ENCODE measurements at places on chromosomes 6 and 20. TPM values are rescaled to one million over a fixed set of nuclear protein-coding genes. Genes with fewer than 3 reads are reported as not detected.

- DNase-seq = no peak
Measured at GRCh38 chr6:140915551-140915950, 1217.2 kb upstream of the GJE1 start.

DNA sequence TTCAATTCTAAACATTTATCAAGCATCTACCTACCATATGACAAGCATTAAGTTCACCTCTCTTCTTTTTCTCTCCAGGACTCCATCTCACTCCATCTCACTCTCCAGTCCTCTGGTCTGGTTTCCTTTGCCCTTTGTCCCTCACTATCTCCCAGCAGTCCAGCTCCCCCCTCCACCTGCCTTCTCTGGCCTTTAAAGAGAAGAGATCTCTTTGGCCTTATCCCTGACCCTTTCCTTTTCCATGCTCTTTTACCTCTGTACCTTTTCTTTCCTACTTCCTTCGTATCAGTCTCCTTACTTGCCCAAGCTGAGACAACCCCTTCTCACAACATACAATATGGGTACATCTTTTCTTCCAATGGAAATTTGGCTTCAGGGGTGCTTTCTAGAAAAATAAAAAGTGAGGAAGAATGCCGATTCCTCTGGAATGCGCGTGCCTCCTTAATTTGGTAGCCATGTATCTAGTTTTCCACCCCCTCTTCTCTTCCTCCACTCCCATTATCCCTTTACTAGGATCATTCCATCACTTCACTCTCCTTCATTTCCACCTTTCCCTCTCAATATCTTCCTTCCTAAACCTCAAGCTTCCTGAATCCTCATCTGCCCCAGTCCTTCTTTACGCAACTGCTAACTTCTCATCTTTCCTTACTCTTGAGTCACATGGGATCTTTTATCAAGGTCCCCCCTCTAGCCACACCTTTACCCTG is 745 bp upstream of the AGPAT1 start:
- no peak for DNase-seq

DNA sequence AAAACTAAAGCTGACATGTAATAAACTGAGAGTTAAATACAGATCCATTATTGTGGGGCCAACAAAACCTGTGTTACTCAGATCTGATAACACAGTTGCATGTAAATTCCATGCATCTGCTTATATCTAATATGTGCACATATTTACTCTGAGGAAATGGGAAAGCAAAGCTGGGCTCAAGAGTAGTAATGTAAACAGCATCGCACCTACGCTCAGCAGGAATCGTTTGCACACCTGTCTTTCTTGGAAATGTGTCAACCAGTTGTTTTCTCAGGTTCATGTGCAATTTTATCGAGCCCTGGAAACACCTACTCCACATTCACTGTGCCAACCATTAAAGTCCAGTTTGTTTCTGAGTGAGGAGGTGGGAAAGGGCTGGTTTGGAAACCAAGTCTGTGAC is 80.3 kb upstream of the CNKSR3 start:
- DNase-seq = no peak

- no peak for DNase-seq
Measured at GRCh38 chr6:151721146-151721545, 86.3 kb upstream of the ESR1 start.

DNA sequence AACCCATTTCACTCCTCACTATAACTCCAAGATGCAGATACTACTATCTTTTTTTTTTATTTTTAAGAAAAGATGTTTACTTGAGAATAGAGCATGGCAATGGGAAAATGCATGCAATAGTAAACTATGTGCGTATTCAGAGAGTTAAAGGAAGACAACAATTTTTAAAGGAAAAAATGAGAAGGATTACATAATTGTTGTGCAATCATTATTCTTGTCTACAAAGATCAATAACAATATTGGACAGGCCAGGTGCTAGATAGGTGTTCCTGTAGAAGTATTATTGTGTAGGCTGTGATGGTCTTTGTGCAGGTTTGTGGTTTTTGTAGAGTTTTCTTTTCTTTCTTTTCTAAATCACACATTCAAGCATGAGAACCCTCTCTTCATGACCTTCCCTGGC is 20.6 kb downstream of the CYP39A1 start:
- no peak for DNase-seq

DNA sequence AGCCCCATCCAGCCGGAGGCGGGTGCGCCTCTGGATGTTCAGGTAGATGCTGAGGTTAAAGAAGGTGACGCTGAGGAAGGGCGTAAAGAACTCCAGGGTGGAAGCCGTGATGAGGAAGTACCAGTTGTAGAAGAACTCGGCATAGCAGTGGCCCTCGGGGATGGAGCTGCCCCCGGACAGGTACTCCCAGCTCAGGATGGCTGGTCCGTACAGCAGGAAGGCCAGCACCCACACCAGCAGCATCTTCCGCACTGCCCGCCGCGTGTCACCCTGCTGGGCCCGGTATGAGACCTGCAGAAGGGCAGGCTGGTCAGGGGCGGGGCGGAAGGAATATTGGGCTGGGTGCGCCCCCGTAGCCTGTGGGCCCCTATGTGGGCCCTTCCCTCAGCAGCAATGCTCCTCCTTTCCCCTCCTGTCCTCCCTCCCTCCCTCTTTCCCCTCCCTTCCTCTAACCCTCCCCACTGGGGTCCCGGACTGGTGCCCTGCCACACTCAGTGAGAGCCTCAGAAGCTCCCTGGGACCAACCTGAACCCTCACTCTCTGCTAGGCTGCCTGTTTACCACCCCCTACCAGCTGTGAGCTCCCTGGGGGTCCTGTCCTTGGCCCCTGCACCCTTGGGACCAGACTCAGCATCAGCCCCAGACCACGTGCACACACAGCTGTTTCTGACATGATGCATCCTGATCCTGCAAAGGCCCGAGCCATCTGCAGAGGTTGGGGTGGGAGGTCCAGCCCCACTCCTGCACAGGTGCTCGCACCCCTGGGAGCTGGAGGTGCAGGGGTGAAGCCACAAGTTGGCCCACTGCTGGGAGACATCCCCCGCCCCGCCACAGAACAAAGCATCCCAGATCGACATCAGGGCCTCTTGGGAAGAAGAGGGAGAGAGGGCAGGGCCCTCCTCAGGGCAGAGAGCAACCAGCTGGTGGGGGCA is 3.2 kb downstream of the HRH3 start:
- no peak for DNase-seq

DNA sequence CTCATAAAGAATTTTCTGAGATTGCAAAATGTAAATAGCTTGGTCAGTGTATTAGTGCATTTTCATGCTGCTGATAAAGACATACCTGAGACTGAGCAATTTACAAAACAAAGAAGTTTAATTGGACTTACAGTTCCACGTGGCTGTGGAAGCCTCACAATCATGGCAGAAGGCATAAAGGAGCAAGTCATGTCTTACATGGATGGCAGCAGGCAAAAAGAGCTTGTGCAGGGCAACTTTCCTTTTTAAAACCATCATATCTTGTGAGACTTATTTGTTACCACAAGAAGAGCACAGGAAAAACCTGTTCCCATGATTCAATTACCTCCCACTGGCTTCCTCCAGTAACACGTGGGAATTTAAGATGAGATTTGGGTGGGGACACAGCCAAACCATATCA is 112.7 kb upstream of the HDDC2 start:
- no peak for DNase-seq

DNA sequence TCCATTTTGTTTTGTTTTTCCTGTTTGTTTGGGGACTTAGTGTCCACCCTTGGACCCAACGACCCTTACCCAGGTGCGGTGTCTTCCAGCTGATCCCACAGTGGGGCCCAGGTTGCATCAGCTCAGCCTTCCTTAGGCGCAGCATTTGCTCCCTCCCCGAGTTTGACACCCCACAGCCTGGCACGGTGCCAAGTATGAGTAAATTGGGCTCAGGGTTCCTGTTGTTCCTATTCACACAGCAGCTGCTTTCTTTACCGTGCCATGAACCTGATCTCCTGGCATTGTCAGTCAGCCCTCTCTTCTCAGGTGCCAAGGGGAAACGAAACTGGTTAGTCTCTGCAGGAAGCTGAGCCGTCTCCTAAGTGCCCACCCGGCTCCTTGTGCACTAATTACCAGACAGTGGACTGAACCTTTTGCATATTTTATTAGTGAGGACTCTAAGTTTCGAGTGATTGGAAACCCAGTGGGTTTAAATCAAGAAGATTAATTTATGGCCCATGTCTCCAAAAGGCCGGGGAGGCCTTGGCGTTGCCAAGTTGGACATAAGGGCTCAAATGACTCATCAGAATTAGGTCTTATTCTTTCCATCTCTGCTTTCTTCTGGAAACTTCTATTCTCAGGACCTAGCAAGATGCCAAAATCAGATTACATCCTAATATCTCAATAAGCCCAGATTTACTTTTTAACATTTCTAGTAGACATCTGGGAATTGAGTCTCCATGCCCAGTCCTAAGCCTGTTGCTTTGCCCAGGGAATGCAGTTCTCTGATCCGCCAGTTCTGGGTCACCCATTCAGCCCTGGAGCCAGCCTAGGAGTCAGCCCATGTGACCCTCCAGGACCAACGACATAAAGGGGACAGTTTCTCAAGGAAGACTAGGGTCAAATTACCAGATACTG is 68.8 kb downstream of the TSHZ2 start:
- peak; percentile 61 for DNase-seq

DNA sequence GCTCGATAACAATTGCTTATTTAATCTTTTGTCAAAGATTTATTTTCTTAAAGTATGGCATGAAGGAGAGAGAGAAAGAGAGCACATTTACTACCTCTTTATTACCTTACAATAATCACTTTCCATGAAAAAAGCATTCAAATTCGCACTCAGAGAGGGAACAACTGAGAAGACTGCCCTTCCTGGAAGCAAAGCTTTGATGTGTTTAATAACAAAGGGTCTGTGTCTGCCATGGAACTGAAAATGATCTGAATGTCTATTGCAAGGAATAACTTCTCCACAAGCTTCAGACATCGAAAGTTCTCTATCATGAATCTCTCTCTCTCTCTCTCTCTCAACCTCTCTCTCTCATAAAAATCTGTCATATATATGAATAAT is 308.9 kb downstream of the HDGFL1 start:
- DNase-seq = no peak

GRCh38 chr20:41293269-41294037 is 24.1 kb downstream of the ZHX3 start:
- DNase-seq = no peak

DNA sequence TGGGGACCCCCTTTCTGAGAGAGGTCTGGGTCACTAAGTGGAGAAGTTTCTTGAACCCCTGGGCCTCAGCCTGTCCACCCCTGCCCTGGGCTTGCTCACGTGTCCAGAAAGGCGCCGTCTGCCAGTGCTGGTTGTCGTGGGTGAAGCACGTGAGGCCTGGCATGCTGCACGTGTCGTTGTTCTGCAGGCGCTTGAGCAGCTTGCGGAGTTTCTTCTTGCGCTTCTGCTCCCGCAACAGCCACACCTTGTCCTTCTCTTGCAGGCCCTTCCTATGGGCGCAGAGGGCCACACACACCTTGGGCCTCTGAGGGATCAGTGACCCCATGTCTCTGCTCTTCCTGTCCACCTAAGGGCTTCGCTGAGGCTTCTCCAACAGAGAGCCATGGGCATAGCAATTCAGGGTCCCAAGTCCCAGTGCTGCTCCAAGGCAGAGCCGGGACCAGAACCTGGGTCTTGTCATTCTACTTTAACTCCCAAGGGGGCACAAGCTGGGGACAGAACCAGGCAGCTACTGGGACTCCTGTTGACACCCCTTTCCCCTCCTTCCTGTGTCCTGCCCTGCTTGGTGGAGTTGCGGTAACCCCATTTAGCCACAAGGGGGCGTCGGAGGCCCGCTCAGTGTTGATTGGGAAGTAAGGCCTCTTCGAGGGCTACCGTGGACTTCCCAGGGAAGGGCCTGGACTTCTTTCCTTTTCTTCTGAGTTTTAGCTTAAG is 121.8 kb downstream of the SULF2 start:
- DNase-seq = peak; percentile 83

DNA sequence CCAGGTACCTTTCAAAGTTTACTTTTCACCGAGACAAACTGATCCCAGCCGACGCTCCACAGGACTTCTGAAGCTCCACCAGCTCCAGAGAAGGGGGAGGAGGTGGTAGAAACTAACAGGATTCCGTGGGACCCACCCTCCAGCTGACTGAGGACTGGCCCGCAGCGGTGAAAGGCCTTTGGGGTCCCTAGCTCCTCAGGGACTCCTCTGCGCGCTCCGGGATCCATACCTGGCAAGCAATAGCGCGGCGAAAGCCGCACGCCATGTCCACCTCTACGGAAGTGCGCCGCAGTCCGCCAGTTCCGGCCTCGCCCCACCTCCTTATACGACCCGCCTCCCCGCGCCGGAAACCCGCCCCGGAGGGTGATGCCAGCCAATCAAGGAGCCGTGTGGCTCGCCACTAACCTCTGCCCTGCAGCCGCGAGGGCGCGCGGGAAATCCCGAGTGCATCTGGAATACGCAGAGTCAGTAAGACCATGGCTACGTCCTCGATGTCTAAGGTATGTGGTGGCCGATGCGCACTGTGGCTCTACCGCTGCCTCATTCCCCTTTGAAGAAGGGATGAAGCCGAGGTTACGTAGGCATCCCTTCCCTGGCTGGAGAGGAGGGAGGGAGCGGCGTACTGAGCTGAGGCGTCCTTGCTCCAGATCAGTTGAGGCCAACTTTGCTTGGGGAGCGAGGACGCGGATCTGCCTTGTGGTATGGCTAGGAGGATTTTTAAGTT is at the start of the genes ORC3 and RARS2:
ORC3 (plus strand) TSS at position 443 of the 724 bp plus-strand sequence; CDS start at position 477, 34 bp downstream.
RARS2 (minus strand) TSS at position 295 of the 724 bp plus-strand sequence; CDS start at position 265, 30 bp downstream.
- DNase-seq = peak; percentile 96

DNA sequence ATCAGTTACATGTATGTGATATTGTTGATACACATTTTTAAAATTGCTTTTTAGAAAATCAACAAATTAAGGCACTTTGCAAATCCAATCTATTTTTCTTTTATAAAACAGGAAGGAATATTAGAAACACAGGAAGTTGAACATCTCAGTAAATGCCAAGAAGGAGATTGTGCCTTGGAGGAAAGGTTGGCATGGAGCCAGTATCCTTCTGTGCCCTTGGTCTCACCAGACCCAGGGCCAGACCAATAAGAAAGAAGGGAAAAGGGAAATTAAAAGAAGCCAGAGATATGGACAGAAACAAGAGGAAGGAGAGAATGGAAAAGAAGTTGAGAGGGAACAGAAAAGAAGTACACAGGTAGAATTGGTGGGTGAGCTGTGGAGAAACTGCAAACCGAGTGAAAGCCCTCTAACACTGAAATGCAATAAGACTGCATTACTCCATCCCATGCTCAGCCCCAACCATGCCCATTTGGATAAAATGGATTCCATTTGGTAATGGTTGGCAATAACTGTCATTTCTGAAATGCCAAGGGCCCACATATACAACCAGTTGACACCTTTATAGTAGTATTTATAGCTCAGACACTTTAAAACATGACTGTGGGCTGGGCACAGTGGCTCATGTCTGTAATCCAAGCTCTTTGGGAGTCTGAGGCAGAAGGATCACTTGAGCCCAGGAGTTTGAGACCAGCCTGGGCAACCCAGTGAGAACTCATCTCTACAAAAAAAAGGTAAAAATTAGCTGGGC is 133.8 kb downstream of the GMPR start:
- DNase-seq = no peak

DNA sequence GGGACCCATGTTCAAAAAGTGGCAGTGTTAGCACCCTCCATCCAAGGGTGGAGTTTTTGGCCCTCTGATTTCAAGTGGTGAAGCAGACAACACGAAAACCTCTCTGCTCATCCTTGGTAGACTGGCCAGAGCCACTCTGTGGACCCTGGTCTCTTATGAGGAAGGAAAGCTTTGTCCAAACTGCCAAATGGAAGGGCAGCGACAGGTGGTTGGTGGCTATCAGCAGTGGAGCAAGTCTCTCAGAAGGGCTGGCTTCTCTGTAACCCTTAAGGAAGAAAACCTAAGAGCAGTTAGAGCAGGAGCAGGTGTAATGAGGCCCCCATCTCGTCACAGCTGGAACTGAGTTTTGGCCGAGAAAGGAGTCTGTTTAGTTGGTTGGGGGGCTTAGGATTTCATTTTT is 155.8 kb downstream of the SLC16A10 start:
- no peak for DNase-seq

Gene TOX2
- 0.28 TPM for total RNA-seq

Gene SYNDIG1
- 3.4 TPM for total RNA-seq

Gene TSPYL4
- 16.7 TPM for total RNA-seq

Gene GCNT2
- total RNA-seq = 16.2 TPM

Gene CDSN
- 0.28 TPM for total RNA-seq

Gene LHFPL5
- not detected for total RNA-seq

Gene ATP6V1G2
- total RNA-seq = not detected
